ENCODE measurements at places on chromosomes 13 and 19. TPM values are rescaled to one million over a fixed set of nuclear protein-coding genes. Genes with fewer than 3 reads are reported as not detected.

GRCh38 chr19:50252111-50252886 lies 48.9 kb downstream of the MYH14 start:
- no peak overlapping the region for H3K27ac ChIP-seq
- peaks cover 7% of the 10 kb centered on the region for H3K36me3 ChIP-seq
- H3K27me3 ChIP-seq, result peaks cover 22% of the 10 kb centered on the region

GRCh38 chr13:26950968-26951367 lies 190.4 kb upstream of the GPR12 start:
- no peaks in the 10 kb centered on the region for H3K4me1 ChIP-seq
- H3K27ac ChIP-seq, result no peak overlapping the region
- peaks cover 9% of the 10 kb centered on the region for H3K27me3 ChIP-seq
- no peak overlapping the region for H3K4me3 ChIP-seq
- no peaks in the 10 kb centered on the region for H3K36me3 ChIP-seq
- no peak for DNase-seq

- DNase-seq, result no peak
- no peak overlapping the region for H3K4me3 ChIP-seq
- H3K27ac ChIP-seq, result no peak overlapping the region
- no peaks in the 10 kb centered on the region for H3K4me1 ChIP-seq
Observed at GRCh38 chr13:43110036-43110435, 86.7 kb downstream of the DNAJC15 start.

DNA sequence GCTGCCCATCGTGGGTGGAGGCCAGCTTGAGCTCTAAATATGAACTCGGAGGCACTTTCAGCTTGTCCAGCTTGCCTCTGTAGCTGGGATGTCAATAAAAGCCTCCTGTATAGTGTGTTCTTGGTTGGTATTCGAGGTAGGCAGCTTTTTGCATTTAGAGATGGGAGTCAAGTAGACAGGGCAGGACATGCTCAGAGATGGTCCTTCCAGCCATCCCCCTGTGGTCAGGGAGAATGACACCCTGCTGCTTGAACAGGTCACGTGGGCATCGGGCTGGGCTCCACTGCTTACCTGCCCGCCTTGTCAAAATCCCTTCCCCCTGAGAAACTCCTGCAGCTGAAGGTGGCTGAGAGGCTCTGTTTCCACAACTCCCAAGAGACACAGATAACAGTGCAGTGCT lies 302.5 kb downstream of the ZNF536 start:
- H3K27ac ChIP-seq, result no peak overlapping the region
- H3K27me3 ChIP-seq, result peaks cover 5% of the 10 kb centered on the region
- H3K4me3 ChIP-seq, result no peak overlapping the region
- no peak for DNase-seq

GRCh38 chr13:92224825-92225224 lies 826.4 kb downstream of the GPC5 start:
- H3K27ac ChIP-seq, result no peak overlapping the region
- H3K4me3 ChIP-seq, result no peak overlapping the region
- no peak for DNase-seq
- no peaks in the 10 kb centered on the region for H3K4me1 ChIP-seq

DNA sequence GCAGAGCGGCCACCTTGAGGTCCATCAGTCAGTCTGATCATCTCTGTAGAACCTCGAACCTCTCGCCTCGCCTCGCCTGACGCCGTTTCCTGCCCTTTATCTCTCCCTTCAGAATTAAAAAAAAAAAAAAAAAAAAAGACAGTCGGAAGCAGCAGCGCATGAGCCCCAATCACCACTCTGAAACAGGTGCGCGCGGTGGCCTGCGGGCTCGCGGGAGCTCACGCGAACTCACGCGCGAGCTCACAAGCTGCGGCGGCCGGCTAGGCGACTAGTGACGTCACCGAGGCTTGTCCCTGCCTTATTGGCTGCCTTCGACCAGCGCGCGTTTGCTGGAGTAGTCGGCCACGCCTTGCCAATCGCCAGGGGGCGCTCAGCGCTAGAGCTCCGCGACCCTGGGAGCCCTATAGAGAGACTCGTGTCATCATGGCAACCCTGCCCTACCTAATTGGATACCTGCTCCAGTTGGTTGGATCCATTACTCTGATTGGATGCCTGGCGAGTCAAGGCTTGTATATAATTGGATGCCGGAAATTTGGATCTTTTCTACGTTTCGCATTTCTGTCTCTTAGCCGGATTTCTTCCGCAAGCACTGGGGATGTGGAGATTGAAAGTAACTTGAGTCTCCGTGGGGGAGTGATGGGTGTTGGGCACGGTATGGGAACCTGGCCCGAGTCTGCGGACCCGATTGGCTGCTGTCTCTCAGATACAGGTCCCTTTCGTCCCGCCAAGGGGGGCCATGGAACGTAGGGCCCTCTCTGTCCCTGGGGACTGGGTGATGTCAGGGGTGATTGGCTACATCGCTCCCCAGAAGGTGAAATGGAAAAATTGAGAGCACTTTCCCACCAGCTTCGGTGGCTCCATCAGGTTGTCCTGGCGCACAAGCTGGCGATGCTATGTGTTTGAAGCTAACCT lies 31.6 kb downstream of the SYT3 start:
- H3K27ac ChIP-seq, result no peak overlapping the region
- H3K4me3 ChIP-seq, result peak overlapping the region; percentile 68
- H3K27me3 ChIP-seq, result peaks cover 44% of the 10 kb centered on the region
- H3K4me1 ChIP-seq, result peaks cover 16% of the 10 kb centered on the region
- peaks cover 1% of the 10 kb centered on the region for H3K36me3 ChIP-seq

DNA sequence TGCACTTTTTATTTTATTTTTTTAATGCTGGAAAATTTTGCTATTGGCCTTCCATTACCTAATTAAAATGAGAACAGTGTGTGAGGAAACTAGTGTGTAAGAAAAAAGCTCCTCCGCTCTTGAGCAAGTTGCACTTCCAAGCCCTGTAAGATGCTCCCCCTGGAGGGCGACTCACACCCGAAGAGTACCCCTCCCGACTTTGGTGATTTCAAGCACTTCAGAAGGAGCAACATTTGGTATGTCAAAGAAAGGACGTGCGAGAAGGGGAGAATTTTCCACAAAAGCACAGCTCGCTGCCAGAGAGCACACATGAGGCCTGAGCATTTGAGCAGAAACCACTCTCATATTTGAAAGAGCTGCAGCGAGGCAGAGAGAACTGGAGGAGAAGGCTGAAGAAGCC lies 504.4 kb downstream of the FGF9 start:
- no peaks in the 10 kb centered on the region for H3K4me1 ChIP-seq
- DNase-seq, result no peak
- H3K27ac ChIP-seq, result no peak overlapping the region
- H3K36me3 ChIP-seq, result peaks cover 12% of the 10 kb centered on the region

DNA sequence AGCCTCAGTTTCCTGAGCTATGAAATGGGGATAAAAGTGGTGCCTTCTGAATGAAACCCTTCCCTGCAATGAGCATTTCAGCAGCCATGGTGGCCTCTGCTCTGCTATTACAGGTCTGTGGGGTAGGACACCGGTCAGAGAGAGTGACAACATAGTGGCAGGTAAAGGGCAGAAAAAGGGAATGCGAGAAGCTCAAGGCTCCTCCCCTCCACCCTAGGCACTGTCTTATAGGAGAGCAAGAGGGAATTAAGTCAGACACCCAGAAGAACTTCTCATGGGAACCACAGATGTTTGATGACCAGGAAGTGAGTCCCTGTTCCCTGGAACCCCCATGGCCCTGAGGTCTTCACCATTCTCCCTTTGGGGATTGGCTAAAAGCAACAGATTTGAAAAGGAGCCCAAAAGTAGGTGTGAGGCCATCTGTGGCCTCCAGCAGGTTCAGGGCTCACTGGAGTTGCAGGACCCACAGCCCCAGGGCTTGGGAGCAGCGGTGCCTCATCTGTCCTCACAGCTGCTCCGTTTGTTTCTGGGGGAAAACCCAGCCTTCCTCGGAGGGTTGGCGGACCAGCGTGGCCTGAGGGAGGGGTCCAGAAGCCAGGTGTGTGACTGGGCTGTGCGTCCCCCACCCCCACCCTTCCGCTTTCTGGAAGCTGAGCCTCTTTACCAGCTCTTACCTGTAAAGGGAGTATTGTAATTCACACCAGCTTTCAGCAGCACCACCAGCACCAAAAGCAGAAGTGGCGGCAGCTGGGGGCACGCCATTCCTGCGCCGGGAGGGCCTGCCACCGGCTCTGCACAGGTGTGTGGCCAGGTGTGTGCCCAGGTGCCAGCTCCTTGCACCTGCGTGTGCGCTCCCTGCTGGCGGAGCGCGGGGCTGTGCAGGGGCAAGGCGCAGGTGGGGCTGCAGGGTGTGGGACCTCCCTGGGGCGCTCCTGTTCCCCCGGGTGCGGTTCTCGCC lies 19.4 kb downstream of the IQCN start:
- no peak overlapping the region for H3K27ac ChIP-seq
- no peak overlapping the region for H3K4me3 ChIP-seq
- peaks cover 32% of the 10 kb centered on the region for H3K27me3 ChIP-seq
- no peaks in the 10 kb centered on the region for H3K36me3 ChIP-seq

- H3K36me3 ChIP-seq, result no peaks in the 10 kb centered on the region
- H3K27me3 ChIP-seq, result no peaks in the 10 kb centered on the region
- DNase-seq, result no peak
- H3K27ac ChIP-seq, result no peak overlapping the region
- H3K4me3 ChIP-seq, result no peak overlapping the region
Observed at GRCh38 chr13:52377898-52378297, 28.1 kb downstream of the THSD1 start.

DNA sequence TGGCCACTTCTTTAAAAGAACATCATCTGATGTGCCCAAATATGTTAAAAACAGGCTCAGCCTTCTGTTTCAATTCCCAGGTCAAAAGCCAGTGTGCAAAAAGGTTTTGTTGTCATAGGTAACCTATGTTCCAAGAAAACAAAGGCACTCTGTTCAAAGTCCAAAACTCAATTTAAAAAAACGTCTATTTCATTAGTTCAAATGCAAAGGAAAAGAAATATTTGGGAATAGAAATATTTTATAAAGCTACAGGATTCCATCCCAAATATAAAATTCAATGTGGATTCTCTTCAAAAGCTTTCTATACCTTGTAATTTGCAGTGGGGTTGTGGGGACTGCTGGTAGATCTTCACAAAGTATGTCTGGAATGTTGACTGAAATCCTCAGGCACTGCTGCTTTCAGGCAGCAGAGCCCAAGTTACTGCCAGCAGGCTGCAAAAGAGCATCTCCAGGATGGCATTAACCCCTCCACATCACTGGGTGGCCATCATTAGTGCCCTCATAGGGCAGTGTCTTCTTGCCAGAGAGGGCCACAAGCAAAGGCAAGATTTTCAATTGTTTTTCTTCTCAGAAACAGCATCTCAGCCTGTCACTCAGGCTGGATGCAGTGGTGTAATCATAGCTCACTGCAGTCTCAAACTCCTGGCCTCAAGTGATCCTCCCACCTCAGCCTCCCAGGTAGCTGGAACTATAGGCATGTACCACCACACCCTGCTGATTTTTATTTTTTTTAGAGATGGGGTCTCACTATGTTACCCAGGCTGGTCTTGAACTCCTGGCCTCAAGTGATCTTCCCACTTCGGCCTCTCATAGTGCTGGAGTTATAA lies 22.8 kb upstream of the STK24 start:
- no peak for DNase-seq
- H3K4me1 ChIP-seq, result peaks cover 19% of the 10 kb centered on the region
- no peak overlapping the region for H3K27ac ChIP-seq
- H3K4me3 ChIP-seq, result no peak overlapping the region
- no peaks in the 10 kb centered on the region for H3K36me3 ChIP-seq
- no peaks in the 10 kb centered on the region for H3K27me3 ChIP-seq

DNA sequence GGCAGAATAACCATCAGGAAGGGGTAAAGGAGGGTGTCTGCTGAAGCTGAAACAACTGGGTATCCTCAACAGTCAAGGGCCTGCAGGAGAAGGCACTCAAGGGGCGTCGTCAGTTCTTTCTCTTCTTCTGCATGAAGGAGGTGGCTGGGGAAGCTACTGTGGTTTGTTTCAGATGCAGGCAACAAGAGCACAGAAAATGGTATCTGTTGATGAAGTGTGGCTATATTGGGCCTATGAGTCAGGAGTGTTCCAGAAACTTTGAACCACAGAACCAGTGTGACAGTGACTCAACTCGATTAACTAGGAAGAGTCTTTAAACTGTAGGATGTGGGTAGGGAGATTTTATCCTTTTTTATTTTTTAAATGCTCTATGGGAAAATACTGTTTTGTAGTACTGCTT lies 686.3 kb downstream of the FGF9 start:
- H3K27me3 ChIP-seq, result no peaks in the 10 kb centered on the region
- H3K36me3 ChIP-seq, result peaks cover 9% of the 10 kb centered on the region
- H3K4me3 ChIP-seq, result no peak overlapping the region
- no peak overlapping the region for H3K27ac ChIP-seq

GRCh38 chr19:4600893-4601292 lies 38.4 kb upstream of the TNFAIP8L1 start:
- no peak for DNase-seq
- H3K27me3 ChIP-seq, result peaks cover 16% of the 10 kb centered on the region
- H3K4me3 ChIP-seq, result no peak overlapping the region
- peaks cover 5% of the 10 kb centered on the region for H3K4me1 ChIP-seq
- no peaks in the 10 kb centered on the region for H3K36me3 ChIP-seq

DNA sequence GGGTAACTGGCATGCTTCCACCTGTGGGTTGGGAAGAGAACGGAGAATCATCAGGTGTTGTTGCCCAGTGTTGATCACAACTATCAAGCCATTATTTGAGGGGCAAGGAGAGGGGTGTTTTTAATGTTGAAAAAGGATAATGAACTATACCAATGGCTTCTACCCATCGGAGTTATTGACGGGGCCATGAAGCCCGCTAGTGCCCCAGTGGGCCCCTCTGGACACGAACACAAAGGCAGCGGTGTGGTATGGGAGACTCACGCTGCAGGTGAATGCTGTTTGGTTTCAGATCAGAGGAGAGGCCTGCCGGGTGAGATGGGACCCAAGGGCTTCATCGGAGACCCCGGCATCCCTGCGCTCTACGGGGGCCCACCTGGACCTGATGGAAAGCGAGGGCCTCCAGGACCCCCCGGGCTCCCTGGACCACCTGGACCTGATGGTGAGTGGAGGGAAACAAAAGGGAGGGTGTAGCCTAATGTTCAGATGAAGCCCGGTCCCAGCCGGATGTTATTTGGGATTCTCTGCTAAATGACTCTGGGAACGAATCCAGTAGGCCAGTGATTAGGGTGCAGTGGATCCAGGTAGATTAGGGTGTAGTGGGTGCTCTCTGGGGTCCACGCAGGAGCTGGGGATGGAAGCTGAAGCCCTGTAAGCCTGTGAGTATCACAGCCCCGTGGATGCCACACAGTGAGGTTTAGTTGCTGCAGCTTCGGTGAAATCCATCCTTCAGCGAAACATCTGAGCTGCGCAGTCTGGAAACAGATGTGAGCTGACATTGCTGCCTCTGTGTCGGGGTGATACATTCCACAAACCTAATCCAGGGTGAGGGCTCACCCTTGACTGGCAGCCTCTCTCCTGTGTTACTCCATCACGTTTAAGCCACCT lies 111.3 kb downstream of the RAB20 start:
- peaks cover 42% of the 10 kb centered on the region for H3K27me3 ChIP-seq
- DNase-seq, result no peak
- H3K36me3 ChIP-seq, result no peaks in the 10 kb centered on the region

Gene TSKS
- total RNA-seq, result 0.19 TPM

Gene LRRC8E
- not detected for total RNA-seq
